ENCODE measurements at places on chromosomes 11 and 22. TPM values are rescaled to one million over a fixed set of nuclear protein-coding genes. Genes with fewer than 3 reads are reported as not detected.
A peak's percentile ranks its signal among the peaks of the same experiment; 100 is the strongest.

CCDC81 gene
- total RNA-seq: 7.5 TPM

OR52H1 gene
- not detected for total RNA-seq

ANKK1 gene
- total RNA-seq: not detected

C11orf42 gene
- total RNA-seq: not detected

KCNK4 gene
- total RNA-seq: not detected

OR8G1 gene
- total RNA-seq: not detected

DLG2 gene
- 0.37 TPM for total RNA-seq

DNA sequence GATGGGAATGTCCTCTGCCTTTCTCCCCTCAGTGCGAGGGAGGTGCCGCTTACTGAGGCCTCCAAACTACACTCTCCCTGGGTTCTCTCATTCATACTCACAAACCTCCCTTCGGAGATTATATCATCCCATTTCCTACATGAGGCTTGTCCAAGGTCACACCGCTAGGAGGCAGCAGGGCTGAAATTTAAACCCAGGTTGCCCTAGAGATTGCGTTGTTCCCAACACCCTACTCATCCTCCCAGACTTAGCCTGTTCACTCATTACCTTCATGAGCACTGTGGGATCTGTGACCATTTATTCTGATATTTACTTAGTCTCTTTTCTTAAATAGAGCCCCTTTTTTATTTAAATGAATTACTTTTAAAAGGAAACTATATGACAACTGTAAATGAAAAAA is 31.1 kb downstream of the SDHAF2 start:
- no peak overlapping the region for H3K27ac ChIP-seq
- DNase-seq: no peak
- no peaks in the 10 kb centered on the region for H3K27me3 ChIP-seq
- H3K4me1 ChIP-seq: peaks cover 7% of the 10 kb centered on the region
- H3K36me3 ChIP-seq: peaks cover 13% of the 10 kb centered on the region

GRCh38 chr11:99277281-99277680 is 256.5 kb downstream of the CNTN5 start:
- no peaks in the 10 kb centered on the region for H3K36me3 ChIP-seq
- DNase-seq: no peak
- H3K4me3 ChIP-seq: no peak overlapping the region

GRCh38 chr22:50115693-50116092 is 25.9 kb downstream of the MOV10L1 start:
- H3K4me1 ChIP-seq: peaks cover 65% of the 10 kb centered on the region
- no peaks in the 10 kb centered on the region for H3K36me3 ChIP-seq
- peaks cover 2% of the 10 kb centered on the region for H3K27me3 ChIP-seq
- peak; percentile 75 for DNase-seq

GRCh38 chr22:35257002-35257320 is 332 bp upstream of the HMGXB4 start:
- peak overlapping the region; percentile 91 for H3K4me3 ChIP-seq
- peaks cover 5% of the 10 kb centered on the region for H3K27me3 ChIP-seq
- DNase-seq: no peak
- peaks cover 20% of the 10 kb centered on the region for H3K36me3 ChIP-seq
- H3K27ac ChIP-seq: peak overlapping the region; percentile 91

- peaks cover 4% of the 10 kb centered on the region for H3K27me3 ChIP-seq
- peaks cover 5% of the 10 kb centered on the region for H3K36me3 ChIP-seq
- no peak overlapping the region for H3K4me3 ChIP-seq
- no peak overlapping the region for H3K27ac ChIP-seq
- DNase-seq: no peak
Observed at GRCh38 chr22:44485494-44485893, 12.5 kb downstream of the RTL6 start.

DNA sequence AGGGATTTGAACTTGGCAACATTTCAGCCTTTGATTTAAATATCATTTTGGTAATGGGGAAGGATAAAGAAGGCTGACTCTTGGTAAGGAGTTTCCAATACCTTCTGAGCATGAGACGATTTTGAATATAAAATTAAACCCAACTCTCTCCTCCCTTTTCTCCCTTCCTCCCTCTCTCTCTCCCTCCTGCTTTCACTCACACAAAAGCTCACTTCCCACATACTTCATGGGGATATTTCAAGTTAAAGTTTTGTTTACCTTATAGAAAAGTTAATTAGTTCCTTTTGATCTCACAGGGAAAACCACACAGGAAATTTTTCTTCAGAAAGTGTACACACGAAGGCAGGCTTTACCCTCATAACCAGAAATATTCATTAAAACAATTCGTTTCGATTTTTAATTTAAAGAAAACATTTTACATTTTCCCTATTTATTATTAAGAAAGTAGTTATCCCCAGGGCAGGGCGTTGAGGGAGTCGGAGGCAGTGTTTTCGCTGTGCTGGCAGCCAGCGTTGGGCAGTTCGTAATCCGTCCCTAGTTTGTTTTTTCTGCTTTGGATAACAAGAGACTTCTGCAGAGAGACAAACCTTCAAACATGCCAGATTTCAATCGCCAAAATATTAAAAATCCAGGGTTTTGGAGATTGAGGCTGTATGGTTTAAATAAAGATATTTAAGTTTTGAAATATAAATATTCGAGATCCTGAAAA is 25.3 kb upstream of the ALX4 start:
- H3K4me3 ChIP-seq: no peak overlapping the region
- H3K36me3 ChIP-seq: no peaks in the 10 kb centered on the region
- DNase-seq: no peak
- H3K27ac ChIP-seq: no peak overlapping the region
- no peaks in the 10 kb centered on the region for H3K4me1 ChIP-seq

- no peaks in the 10 kb centered on the region for H3K4me1 ChIP-seq
- no peaks in the 10 kb centered on the region for H3K36me3 ChIP-seq
- DNase-seq: no peak
- H3K27ac ChIP-seq: no peak overlapping the region
Observed at GRCh38 chr22:44944883-44945601, 64.8 kb downstream of the PHF21B start.

GRCh38 chr22:46171940-46172339 is 21.6 kb downstream of the PPARA start:
- H3K36me3 ChIP-seq: peaks cover 16% of the 10 kb centered on the region
- peak overlapping the region; percentile 72 for H3K4me3 ChIP-seq
- peak; percentile 64 for DNase-seq
- peaks cover 1% of the 10 kb centered on the region for H3K27me3 ChIP-seq
- H3K4me1 ChIP-seq: peaks cover 58% of the 10 kb centered on the region

DNA sequence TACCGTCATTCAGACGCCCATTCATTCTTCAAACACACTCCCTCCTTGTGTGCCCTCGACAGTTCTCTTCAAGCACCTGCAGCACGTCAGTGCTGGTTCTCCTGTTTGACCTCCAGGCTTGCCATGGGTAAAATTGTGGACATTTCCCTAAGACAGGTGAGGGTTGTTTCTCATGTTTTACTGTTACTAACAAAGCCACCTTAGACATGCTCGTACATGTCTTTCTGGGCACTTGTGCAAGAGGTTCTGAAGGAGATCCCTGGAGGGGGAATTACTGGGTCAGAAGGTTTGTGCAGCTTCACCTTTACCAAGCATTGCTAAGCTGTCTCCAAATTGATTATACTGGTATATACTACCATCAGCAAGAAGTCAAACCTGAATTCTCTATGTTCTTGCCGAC is 189.7 kb upstream of the TMEM45B start:
- H3K27ac ChIP-seq: no peak overlapping the region
- DNase-seq: no peak
- H3K36me3 ChIP-seq: no peaks in the 10 kb centered on the region
- H3K4me3 ChIP-seq: no peak overlapping the region

- H3K4me1 ChIP-seq: no peaks in the 10 kb centered on the region
- no peak for DNase-seq
- no peaks in the 10 kb centered on the region for H3K27me3 ChIP-seq
- no peaks in the 10 kb centered on the region for H3K36me3 ChIP-seq
- no peak overlapping the region for H3K27ac ChIP-seq
Observed at GRCh38 chr22:46672731-46673130, 52.5 kb downstream of the GRAMD4 start.

DNA sequence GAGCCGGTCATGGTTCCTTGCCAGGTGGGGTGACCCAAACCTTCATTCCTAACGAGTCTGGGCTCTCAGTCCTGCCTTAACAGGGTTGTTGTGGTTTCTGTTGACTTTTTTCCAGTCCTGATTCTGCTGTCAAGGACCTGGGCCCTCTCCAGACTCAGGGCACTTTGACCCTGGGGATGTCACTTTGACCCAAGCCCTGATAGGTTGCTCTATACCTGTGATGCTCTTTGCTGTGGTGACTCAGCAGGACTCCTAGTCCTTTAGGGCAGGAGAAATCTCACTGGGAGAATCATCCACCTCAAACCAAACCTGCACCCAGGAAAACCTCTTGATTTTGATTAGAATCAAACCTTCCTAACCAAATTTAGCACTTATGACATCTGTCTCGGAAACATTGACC is 20.5 kb upstream of the MPPED1 start:
- peaks cover 29% of the 10 kb centered on the region for H3K27me3 ChIP-seq
- no peaks in the 10 kb centered on the region for H3K4me1 ChIP-seq
- no peak overlapping the region for H3K27ac ChIP-seq
- DNase-seq: no peak

DNA sequence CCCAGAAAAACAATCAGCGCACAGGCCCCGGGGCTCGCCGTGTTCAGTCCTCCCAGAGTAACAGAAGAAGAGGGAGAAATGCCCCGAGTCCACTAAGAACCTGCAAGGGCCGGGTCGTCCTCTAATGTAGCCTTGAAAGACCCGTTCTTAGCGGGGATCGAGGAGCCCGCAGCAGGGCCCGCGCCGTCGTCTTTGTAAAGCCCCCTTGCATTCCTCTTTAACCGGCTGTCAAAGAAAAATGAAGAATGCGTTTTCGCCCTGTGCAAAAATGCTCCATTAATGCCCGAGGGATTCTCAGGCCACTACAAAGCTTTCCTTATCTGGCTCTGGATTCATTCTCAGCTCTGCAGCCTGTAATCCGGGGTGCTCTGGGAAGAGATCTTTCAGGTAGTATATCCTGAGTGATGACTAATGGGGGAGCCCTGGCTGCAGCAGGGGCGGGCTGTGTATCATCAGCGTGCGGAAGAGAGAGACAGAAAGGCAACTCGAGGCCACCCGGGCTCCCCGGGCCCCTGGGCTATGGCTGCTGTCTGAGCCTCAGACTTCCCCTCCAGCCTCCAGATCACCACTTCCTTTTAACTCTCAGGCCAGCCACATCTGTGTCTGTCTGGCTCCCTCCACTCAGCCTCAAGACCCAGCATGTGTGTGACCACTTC is 78.2 kb downstream of the FBLN1 start:
- no peak overlapping the region for H3K4me3 ChIP-seq
- peaks cover 32% of the 10 kb centered on the region for H3K4me1 ChIP-seq
- DNase-seq: no peak

DNA sequence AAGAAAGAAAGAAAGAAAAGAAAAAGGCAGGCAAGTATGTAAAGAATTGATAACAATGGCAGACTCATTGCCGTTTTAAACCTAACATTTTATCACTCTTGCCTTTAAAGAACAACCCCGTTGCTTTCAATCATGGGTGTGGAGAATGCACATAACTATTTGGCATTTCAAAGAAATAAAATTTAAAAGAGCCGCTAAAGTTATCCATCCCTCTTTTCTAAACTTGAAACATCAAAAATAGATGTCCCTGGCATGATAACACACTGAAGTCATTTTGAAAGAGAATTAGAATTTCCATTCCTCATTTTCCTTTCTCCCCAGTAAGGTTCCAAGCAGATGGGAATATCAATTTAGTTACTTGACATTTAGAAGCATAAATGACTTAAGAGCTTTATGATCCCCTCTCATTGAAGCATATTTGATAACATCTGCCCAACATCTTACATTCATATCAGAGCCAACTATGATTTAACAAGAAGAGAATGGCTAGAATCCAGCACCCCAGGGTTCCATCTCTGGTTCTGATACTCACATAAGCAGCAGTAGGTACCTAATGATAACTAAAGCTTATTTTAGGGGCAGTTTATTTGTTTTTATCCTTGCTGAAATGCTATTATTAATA is 529.6 kb upstream of the LRRC4C start:
- no peak overlapping the region for H3K4me3 ChIP-seq
- no peaks in the 10 kb centered on the region for H3K27me3 ChIP-seq

GRCh38 chr22:19713245-19713644 is 1.1 kb upstream of the SEPTIN5 start:
- no peak for DNase-seq
- H3K36me3 ChIP-seq: no peaks in the 10 kb centered on the region
- no peak overlapping the region for H3K4me3 ChIP-seq
- H3K4me1 ChIP-seq: no peaks in the 10 kb centered on the region
- H3K27me3 ChIP-seq: peaks cover 26% of the 10 kb centered on the region

DNA sequence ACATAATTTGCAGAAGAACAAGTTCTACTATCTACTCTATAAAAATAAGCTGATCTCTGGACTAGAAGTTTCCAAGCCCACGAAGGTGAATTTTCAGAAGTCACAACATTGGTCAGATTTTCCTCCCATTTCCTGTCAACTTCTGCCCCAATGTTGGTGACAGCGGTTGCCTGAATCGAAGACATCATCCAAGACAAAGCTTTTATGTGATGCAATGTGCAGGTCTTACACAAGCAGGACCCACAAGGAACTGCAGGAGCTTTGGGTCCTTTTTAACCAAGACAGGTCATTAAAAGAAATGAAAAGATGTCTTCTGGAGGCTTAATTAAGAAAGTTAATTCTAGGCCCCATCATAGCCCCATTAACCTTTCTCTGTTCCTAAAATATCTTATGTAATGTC is 125.6 kb upstream of the BLID start:
- no peaks in the 10 kb centered on the region for H3K27me3 ChIP-seq
- peaks cover 16% of the 10 kb centered on the region for H3K36me3 ChIP-seq
- no peak overlapping the region for H3K4me3 ChIP-seq
- no peak for DNase-seq

DNA sequence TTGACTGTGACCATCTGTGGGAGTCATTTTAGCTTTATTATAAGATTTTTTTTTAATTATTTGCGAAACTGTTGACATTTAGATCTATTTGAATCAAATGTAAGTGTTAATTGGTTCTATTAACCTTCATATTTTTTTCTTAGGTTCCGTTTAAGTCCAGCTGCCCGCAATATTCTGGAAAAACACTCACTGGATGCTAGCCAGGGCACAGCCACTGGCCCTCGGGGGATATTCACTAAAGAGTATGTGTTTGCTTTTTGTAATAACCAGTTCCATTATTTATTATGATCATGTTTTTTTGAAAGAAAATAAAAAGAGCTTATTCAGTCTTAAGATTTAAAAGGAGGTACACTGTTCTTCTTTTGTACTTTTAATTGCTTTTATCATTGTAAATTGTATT is 43.9 kb downstream of the PDHX start:
- no peak overlapping the region for H3K4me3 ChIP-seq
- peaks cover 24% of the 10 kb centered on the region for H3K36me3 ChIP-seq
- no peaks in the 10 kb centered on the region for H3K27me3 ChIP-seq
- DNase-seq: no peak
